Stimulated activated CD8-positive, alpha-beta memory T cell treated with anti-CD3 and anti-CD28 coated beads, Interleukin-4, amount 100 ng/mL, for 24 hours (primary cell): ENCODE measurements at places on chromosomes 16 and 17.

GRCh38 chr17:46020998-46021397 is 21.9 kb downstream of the STH start:
- no peak for DNase-seq

- no peak for DNase-seq
Observed at GRCh38 chr16:77618951-77619350, 103.4 kb upstream of the NUDT7 start.

- no peak for DNase-seq
Observed at GRCh38 chr17:1365445-1366039, 34.5 kb downstream of the YWHAE start.

DNA sequence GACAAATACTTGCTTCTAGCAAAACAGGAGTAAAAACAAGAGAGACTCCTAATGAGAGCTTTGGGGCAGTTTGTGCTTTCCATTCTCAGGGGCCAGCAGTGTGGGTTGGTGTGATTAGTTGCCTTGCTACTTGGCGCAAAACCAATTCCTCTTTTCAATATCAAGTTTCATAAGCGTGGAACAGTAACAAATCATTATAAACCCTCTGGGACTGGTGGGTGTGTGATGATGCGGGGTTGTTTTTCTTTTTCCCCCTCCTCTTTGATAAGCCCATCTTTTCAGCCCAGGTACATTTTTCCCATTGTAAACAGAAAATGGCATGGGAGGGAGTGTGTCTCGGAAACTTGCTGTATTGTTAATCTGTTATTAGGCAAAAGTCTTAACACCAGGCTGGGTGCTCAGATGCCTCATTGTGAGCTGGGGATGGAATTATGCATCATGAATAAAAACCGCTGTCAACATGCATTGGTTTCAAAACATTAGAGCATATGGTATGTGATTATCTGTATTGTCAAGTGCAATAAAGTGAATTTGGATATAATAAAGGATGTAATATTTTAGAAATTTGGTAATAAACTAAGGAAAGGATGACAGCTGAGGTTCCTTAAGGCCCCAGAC is 166.4 kb downstream of the CCDC182 start:
- no peak for DNase-seq

GRCh38 chr17:10059684-10060211 is 138.7 kb downstream of the GAS7 start:
- no peak for DNase-seq

DNA sequence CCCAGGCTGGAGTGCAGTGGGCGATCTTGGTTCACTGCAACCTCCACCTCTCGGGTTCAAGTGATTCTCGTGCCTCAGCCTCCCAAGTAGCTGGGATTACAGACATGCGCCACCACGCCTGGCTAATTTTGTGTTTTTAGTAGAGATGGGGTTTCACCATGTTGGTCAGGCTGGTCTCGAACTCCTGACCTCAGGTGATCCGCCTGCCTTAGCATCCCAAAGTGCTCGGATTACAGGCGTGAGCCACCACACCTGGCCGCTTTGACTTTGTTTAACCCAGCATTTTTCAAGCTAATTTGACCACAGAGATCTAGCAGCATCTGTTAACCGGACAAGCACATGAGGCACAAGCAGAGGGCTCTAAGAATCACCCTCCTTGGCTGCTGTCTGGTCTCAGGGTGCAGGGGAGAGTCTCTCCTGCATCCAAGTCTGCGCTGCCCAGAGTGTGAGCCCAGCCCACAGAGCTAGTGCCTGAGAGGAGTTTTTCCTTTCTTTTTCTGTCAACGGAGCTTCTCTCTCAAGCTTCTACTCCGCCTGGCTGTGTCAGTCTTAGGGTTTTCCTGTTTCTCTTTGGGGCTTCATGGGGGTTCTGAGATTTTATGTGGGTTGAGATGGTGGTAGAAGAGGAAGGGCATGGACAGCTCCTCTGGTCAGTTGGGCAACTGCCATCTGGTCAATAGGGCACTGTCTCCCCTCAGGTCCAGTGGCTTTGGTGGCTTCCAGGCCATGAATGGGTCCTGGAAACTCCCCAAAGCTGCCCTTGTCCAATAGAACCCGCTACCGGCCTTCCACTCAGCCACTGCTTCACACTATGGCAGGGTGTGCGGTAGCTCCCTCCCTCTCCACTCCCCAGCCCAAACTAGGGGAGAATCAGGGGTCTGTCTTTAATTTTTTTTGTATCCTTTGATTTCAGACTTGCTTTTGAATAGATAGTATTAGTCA is 59.6 kb downstream of the TNFRSF13B start:
- DNase-seq = no peak

- no peak for DNase-seq
Observed at GRCh38 chr16:17835118-17835876, 364.5 kb upstream of the XYLT1 start.

DNA sequence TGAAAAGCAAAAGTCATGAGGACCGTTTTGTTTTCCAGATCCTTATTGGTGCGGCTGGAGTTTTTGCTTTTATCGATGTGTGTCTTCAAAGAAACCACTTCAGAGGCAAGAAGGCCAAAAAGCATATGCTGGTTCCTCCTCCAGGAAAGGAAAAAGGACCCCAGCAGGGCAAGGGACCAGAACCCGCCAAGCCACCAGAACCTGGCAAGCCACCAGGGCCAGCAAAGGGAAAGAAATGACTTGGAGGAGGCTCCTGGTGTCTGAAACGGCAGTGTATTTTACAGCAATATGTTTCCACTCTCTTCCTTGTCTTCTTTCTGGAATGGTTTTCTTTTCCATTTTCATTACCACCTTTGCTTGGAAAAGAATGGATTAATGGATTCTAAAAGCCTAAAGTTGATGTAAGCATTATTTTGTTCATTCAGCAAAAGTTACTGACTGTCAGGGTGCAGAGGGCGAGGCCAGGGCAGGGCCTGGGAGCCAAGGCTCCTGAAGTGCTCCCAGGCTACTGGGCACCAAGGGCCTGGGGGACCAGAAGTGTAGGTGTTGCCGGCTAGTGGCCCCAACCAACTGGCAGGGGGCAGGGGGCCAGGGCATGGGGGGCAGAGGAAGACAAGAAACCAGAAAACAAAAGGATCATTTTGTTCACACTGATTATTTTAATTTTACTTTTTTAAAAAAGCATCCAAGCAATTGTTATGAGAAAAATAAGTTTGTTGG is 8.8 kb downstream of the CMTM2 start:
- DNase-seq = no peak

- no peak for DNase-seq
Observed at GRCh38 chr16:59950431-59950830, 1216.3 kb upstream of the GOT2 start.

GRCh38 chr17:74362810-74363498 is 1.3 kb upstream of the BTBD17 start:
- DNase-seq = no peak

DNA sequence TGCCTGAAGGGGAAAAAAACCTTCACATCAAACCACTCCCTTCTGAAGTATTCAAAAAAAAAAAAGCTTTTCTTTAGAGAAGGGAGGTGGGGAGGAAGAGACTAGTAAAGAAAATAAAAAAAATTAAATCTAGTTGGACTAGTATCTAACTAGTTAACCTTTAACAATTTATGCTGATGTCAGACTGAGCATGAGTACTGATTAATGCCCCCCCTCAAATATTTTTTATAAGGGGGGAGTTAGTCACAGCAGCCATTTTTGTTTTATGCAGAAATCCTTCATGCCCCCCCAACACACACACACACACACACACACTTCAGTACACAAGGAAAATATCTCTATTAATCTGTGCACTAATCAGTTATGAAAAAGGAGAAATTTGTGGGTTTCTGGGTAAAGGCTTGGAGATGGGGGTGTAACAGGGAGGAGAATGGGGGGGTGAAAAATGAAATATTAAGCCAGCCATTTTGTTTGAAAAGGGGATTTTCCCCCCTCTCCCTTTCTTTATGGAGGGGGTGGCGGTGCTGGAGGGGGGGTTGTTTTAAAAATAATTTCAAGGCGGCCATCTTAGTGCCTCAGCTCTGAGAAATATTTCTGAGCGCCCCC is 4.7 kb upstream of the CHD3 start:
- peak; percentile 15 for DNase-seq

DNA sequence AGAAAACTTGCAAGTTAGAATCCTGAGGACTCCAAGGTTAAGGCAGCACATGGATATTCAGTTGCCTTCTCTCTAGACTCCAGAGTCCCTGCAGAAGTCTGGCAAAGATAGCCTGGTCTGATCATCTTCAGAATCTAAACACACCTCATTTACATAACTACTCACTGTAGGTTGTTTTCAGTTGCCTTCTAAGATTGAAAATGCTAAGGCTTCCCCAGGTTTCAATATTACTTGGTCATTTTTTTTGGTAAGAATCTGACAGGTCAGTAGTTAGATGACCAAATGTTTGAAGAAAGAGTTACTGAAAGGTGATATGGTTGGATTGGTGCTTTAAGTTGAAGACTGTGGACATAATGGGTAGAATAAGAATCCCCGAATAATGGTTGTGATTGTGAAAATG is 205.4 kb upstream of the KCNJ16 start:
- DNase-seq = no peak

GRCh38 chr16:78324649-78325285 is 225.3 kb downstream of the WWOX start:
- DNase-seq = no peak

- no peak for DNase-seq
Observed at GRCh38 chr17:71085238-71086033, 916.1 kb downstream of the KCNJ2 start.

- no peak for DNase-seq
Observed at GRCh38 chr16:674214-674881, 1.1 kb upstream of the RHBDL1 start.

DNA sequence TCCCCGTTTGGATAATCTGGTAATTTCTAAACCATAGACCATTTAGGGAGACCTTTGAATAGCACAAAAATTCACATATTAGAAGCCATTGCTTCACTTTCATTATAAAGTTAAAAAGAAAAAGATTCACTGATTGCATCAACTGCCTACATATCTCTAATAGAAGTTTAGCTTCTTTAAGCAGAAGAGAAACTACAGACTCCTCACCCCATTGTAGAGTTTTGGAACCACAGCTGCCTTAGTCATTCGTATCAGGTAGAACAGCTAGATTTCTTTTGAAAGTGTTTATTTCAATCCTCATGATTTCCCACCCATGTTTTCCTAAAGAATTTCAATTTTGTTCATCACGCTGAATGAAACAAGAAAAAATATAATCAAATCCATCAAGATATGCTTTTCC is 144.8 kb downstream of the CDH8 start:
- no peak for DNase-seq

DNA sequence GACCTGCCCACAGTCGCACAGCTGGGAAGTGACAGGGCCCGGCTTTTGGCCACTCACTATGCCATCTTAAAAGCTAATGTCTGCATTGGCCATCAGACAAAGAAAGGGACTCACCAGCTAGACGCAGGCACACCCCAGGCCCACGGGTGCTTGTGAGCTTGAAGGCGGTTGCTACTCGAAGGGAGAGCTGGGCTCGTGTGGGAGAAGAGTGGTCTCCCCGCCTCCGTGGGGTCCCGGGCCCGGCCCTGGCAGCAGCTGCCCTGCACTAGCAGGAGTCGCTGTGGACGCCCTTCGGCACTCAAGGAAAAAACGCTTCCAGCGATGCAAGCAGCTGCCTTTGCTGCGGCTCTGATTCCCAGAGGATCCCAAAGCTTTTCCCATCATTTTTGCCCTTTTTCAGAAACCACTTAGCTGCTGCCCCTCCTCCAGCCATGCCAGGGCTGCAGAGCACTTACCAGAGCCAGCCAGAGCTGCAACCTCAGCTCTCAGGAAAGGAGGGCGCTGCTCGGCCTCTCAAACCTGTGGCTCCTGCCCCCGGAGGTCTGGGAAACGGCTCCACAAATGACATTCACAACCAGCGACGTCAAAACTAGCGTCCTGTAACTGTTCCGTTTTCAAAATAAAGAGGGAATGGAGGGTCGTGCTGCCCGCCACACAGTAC is 12.3 kb downstream of the TRPV1 start:
- no peak for DNase-seq

GRCh38 chr16:27046958-27047518 is 19.7 kb upstream of the C16orf82 start:
- DNase-seq = no peak

GRCh38 chr16:10419701-10420100 is 33.8 kb downstream of the ATF7IP2 start:
- no peak for DNase-seq
